Activated naive CD4-positive, alpha-beta T cell treated with Interleukin-2 at 50 U/mL for 16 hours (primary cell): ENCODE measurements at places on chromosomes 7 and 10.

GRCh38 chr7:75950111-75950681 lies 35.2 kb downstream of the POR start:
- no peak for DNase-seq

DNA sequence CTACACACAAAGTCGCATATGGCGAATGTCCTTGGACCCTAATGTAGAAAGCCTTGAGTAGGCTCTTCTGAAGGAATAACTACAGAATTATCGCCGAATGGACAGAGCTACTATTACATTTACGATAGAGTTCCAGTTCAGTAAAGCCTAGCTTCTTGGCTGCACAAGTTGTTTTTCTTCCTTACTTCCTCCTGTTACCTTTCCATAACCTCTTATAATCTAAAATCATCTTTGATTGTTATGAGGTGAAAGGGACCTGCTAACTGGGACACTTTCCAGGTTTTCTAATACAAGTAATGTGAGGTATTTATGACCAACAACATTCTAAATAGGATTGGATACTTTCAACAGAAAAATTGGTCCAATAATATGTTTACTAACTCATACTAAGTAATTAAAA lies 31.2 kb downstream of the MACC1 start:
- no peak for DNase-seq

DNA sequence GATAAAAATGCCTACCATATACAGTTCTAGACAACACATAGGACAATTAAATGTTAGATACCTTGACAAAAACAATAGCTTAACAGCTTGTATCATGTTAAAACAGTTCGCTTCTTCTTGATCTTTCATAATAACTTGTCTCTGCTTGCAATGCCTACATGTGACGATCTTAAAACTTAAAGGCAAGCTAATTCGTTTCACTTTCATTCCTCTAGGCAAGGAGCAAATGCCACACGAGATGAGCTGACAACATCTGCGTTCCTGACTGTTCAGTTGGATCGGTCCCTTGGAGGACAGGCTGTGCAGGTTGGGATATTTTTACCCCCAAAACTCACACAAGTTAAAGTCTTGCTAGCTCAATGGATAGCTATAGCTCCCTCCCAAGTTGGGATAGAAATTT lies 51.6 kb upstream of the ARL4A start:
- no peak for DNase-seq

DNA sequence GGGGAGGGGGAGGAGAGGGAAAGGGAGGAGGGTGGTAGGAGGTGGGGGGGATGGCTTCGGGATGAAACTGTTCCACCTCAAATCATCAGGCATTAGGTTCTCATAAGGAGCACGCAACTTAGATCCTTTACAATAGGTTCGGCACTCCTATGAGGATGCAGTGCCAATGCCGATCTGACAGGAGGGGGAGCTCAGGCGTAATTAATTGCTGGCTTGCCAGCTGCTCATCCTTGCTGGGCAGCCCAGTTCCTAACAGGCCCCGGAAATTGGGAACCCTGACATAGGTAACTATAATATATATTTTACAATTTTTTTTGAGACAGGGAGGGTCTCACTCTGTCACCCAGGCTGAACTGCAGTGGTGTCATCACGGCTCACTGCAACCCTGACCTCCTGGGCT lies 118.8 kb upstream of the SFMBT2 start:
- no peak for DNase-seq

DNA sequence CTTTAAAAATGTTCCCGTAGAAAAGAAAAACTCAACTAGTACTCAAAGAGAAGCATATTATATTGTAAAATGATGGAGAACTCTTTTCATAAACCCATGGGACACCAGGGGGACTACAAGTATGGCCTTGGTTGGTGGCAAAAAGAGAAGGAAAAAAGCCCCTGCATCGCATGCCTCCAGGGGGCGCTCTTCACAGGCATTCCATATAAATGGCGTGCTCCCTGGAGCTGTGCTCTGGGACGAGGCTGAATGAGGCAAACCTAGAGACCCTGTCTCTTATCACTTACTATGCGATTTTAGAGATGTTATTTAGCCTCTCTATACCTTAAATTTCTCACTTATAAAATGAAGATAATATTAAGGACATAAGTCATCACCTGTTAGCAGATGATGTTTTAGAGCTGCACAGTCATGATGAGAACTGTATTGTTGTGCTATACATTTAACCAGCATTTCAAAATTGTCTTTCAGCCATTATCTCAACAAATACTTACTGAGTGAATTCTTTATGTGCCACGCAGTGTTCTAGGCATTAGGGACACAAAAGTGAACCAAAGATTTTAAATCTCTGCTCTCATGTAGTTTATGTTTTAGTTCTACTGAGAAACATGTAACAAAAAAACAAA lies 105.8 kb downstream of the ARHGAP21 start:
- peak; percentile 39 for DNase-seq

- no peak for DNase-seq
Observed at GRCh38 chr7:96718107-96719003, 8.7 kb upstream of the SEM1 start.
